ENCODE measurements at places on chromosomes 12 and 14.

GRCh38 chr14:32197919-32198318 is 3.9 kb upstream of the RNU6-7 start:
- DNase-seq: no peak

DNA sequence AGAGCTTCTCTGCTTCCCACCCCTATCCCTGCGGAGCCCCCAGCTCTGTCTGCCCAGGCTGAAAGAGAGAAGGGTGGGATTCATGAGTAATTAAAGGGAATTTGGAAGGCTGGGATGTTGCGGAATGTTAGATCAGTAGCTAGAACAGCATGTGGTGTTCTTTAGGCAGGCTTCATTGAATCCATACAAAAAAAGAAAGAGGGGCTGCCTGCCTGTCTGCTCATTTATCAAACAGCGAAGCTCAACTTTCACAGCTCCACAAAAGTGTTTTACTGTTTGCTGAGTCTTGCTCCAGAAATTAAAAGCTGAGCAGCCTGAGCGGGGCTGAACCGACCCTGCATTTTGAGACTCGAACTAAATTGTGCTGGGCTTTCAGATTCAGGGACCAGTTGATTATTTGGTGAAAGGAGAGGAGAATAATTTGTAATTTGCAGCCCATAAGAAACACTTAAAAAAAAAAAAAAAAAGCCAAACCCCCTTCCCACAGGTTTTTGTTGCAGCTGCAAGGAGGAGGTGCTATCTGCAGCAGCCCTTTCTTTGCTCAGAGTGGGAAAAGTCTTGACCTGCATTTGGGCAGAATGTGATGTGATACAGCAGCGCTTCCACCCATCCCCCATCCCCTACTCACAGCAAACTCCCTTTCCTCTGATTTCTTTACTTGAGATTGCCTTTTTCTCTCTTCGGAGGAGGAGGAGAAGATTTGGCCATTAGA is 89.7 kb downstream of the RFX4 start:
- no peak for DNase-seq

DNA sequence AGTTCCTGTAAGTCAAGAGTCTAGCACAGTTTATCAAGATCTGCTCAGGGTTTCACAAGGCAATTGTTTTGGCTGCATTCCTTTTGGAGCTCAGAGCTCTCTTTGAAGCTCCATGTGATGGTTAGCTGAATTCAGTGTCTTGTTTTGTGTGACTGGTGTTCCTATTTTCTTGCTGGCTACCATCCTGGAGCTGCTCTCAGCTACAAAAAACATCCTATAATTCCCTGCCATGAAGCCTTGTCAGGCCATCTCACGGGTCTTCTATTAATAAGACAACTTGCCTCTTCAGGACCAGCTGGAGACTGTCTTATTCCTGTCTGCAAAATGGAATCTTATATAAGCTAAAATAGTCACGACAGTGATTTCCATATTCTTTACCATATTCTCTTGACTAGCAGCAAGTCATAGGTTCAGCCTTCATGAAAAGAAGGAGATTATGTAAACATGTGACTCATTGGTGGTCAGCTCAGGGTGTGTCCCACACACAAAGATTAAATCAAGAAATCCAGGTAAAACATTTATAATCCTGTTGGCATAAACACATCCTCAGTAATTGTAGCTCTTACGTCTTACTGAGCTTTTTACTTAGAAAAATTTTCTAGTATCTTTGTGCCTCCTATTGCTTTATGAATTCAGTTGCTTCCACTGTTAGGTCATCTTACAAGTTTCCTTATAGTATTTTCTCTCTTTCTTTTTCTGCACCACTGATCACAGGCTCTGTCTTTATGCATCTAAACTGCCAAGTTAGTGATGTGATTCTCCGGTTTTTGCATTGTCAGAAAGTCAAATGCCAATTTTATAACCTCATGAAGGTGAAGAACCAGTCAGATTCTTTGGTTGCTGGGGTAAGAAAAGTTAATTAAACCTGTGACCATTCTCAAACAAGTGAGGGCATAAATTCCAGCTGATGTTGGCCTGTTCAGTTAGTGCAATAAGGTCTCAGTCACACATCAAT is 378.5 kb upstream of the MGAT4C start:
- no peak for DNase-seq

GRCh38 chr12:64890873-64891468 is 66.5 kb downstream of the TBC1D30 start:
- peak; percentile 57 for DNase-seq

DNA sequence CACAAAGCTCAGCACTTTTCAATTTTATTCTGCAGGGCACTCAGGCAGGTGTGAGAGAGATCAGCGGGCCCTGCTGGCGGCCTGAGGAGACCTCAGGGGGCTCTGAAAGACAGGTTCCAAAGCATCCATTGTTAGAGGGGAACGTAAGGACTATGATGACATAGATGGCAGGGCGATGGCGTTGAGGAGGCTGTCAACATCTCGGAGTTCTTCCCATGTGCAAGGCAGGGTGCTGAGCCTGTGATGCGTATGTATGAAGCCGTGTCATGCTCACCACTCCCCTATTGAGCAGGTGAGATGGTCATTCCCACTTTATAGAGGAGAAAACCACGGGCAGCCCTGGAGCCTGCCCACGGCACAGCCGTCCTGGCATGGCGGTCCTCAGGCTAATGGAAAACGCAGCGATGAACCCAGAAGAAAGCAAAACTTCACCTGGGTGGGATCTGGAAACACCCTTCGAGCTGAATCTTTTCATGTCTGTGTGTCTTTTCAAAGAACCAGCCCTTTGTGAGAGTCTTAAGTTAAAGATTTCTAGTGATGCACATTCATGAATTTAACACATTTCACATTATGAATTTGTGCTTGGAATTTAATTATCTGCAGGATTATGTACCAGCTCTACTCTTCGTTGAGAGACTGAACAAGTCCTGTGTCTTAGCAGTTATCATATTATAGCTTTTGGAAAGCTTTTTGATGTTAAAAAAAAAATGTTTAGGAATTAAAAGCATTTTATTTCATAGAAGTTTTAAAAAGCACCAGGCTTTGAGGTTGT is 64.7 kb downstream of the RIMBP2 start:
- no peak for DNase-seq

DNA sequence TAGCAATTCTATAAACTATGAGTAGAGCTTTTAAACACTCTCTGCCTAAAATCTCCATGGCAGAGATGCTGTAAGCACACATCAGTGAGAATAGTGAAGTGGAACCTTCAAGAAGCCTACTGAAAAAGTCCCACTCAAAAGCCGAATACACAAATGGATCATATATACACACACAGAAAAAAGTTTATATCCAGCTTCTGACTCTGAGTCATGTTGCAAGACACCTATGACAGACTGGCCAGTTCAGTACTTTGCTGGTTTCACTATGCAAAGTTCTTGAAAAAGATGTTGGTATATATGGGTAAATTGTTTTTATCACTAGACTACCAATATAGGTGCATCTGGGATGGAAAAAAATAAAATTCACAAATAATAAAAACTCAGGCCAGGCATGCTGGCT is 126.1 kb downstream of the KCNK10 start:
- no peak for DNase-seq

DNA sequence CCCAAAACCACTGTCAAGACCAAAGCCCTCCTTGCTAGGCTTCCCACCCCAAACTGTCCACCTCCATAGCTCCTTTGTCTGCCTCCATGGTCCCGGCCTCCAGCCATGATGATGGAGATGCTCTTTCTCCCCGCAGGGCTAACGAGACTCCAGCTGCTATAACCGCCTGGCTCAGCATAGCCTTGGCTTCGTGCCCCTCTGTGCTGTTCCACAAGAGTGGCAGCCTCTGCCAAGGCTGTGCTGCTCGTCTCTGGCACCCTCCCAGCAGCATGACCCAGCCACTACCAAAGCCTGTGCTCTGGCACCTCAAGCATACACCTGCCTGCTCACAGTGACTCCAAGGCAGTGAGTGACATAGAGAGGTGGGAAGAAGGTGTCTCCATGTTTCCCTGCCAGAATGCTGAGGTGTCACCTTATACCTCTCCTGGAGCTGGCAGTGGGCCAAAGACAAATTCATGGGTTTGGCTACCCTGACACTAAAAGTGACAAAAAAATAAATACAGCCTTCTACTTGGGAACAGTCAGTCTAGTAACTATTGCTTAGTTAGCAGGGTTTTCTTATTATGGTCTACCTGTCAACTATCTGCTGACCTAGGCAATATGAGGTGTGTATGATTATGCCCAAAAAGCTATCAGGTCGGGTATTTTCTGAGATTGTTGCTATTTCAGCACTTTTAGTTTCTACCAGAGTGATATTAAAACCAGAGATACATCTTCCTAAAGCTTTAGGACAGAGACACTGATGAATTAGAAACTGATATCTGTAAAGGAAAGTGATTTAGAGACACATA is 16.1 kb upstream of the KRT73 start:
- DNase-seq: peak; percentile 75

DNA sequence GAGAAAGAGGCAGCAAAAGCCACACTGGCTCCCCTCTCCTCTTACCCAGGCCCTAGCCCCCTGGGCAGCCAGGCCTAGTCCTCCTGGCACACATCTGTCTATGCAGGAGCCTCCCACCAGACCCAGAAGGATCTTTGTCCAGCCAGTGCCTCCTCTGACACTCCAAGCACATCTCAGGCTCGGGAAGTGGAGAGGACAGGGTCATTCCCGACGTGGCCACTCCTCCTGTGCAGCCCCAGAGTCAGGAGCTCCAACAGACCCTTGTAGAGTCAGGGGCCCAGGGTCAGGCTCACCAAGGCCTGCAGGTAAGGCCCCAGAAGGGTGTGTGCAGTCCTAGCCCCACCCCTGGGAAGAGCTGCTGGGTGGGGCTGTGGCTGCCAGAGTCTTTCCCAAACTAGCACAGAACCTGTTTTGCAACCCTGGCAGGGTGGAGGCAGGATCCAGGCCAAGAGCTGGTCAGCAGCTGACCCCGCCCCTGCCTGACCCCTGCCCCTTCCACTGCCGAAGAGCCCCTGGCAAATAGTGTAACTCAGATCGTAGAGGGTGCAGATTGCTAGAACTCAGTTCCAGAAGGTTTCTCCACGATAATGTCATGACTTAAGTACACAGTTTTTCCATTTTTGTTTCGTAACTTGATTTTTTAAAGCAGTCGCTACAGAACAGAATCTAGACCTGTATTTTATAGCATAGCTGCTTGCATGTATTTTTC is 26.6 kb upstream of the PNMA1 start:
- DNase-seq: no peak

- DNase-seq: peak; percentile 97
Measured at GRCh38 chr14:49950275-49951228, 57.7 kb downstream of the ARF6 start.

DNA sequence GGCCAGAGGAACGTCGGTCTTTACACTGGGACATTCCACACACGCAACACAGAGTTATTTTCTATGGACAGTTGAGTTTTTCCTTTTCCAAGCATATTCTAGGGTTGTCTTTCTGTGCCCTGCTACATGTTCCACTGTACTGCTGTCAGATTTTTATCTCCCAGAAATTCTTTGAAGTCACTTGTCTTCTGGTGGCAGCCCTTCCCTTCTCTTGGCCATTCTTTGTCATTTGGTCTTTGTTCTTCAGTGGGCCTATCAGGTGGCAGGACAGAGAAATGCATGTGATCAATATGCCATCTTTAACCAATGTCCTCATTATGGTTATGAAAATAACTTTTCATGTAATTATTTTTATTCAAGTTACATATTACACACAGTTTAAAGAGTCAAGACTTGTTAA is 36.3 kb downstream of the MARK3 start:
- no peak for DNase-seq

DNA sequence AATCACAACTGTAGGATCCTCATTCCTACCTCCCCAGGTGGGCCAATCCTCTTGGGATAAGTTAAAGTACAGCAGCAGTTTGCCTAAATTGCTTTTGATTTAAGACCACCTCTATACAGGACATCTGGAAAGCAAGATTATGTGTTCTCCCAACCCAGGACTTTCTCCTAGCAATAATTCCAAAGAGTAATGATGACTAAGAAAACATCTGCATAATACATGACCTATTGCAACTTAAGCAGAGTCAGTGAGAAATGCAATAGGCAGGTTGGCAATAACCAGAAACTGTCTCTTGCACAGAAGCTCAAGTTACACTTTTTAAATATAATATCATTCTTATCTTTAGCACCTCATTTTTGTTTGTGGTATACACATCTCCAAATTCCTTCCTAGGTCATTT is 275.4 kb downstream of the TRHDE start:
- no peak for DNase-seq

DNA sequence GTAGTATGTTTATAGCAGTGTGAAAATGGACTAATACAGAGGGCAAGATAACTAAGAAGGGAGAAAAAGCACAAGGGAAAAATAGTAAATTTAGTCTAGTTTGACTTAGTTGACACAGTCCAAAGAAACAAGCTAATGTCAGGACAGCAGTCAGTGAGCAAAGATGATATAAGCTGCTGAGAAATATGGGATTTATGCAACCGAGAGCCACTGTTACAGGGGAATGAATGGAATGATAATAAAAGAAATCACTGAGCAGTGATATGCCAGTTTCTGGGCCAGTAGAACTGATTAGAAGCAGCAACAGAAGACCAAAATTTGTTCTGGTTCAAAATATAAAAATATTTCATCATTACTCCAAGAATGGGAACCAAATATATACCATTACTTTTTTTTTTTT is 60.1 kb downstream of the R3HDM2 start:
- no peak for DNase-seq

GRCh38 chr14:62905566-62905965 is 139.7 kb downstream of the KCNH5 start:
- DNase-seq: no peak

DNA sequence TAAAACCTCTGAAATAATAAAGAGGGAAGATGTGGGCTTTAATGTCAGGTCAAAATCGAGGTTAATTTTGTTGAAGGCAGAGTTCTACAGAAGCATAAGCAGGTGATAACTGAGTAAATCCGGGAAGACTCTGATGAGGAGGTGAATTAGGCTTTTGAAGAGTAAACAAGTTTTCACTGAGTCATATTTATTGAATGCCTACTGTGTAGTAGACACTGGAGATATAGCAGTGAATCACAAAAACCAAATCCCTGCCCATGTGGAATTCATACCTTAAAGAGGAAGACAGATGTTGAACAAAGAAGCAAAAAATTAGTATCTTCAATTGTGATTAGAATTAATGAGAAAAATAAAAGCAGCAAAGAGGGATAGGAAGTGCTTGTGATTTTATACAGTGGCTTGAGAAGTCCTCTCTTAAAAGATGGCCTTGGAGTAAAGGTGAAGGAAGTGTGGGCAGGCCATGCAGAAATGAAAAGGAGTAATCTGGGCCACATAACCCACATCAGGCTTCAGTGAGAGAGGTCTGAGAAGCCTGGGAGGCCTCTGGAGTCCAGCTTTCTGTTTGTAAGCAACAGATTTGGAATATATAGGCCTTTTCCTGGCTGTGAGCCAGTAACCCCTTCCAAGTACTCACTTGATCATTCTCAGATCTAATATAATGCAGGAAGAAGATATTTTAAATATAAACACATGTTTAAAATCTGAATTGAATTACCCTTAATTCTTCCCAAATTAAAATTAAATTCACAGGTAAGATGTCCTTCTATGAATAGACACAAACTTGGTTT is 46.7 kb downstream of the BHLHE41 start:
- DNase-seq: peak; percentile 18

GRCh38 chr14:75069121-75069810 is at the start of gene ZC2HC1C:
Gene ZC2HC1C, plus strand, starts transcription at chr14:75069641. Its CDS starts 933 bp downstream, at chr14:75070574.
- DNase-seq: peak; percentile 92
